Epithelial cell of proximal tubule (primary cell): ENCODE measurements at places on chromosomes 6 and 20. TPM values are rescaled to one million over a fixed set of nuclear protein-coding genes. Genes with fewer than 3 reads are reported as not detected.

DNA sequence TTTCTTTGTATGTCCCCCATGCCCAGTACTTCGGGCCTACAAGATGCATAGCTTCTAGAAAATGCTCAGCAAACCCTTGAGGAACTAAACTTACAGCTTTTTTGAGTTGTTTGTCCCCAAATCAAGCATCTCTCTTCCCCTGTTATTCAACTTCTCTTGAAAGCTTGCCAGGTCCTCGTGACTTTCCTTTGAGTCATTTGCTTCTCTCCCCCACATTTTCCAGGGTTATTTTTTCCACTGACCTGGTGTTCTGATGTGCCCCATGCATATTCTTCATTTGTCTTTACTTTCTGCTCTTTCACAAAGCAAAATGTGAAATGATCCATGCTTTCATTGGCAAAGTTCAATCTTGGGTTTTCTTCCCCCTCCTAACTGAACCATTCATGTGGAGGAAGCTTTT is 204.8 kb downstream of the TFAP2A start:
- peak; percentile 23 for DNase-seq

- DNase-seq, result no peak
These were observed 123.3 kb upstream of the SLC2A12 start for GRCh38 chr6:134175532-134176263.

DNA sequence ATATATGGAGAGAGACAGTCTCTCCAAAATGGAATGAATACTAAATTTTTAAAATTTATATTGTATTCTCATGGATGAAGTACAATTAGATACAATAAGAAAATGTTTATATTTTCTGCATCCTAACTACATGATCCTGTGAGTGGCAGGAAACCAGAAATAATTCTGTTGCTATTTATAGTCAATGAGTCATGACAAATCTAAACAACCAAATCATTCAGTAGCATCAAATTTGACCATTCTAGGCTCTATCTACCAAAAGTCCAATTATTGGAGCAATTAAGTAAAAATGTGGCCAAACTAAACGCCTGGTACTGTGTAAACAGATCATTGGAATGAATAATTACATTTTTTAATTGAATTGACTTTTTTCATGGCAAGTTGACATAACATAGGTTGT is 959.8 kb downstream of the EPHA7 start:
- no peak for DNase-seq

- DNase-seq, result no peak
These were observed 57.6 kb downstream of the GOPC start for GRCh38 chr6:117544716-117545115.

- DNase-seq, result no peak
These were observed 250.1 kb downstream of the ATXN1 start for GRCh38 chr6:16511040-16511660.

DNA sequence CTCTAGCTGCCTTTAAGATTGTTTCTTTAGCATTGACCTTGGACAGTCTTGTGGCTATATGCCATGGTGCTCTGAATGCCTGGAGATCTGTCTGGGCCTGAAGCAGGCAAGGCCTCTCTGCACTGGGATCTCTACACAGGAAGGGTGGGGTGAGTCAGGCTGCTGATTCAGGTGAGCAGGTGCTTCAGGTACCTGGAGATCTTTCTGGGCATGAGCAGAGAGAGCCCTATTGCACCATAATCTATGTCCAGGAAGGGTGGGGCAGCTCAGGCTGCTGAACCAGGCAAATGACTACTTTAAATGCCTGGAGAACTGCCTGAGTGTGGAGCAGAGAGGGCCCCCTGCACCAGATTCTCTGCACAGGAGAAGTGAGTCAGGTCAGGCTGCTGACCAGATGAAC is 94.5 kb downstream of the TPBG start:
- DNase-seq, result no peak

DNA sequence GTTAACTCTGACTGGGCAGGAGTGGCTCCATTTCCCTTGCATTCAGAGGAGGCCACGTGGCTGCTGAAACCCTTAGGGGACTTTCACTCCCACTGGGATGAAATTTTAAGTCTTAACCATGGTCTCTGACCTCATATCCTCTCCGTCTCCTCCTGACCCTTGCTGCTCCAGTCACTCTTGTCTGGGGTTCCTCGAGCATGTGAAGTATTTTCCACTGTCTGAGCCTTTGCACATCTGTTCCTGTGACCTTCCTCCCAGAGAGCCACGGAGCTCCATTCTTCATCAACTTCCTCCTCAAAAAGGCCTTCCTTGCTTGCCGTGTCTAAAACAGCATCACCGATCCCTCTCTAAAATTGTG is 153.0 kb upstream of the UST start:
- DNase-seq, result no peak

DNA sequence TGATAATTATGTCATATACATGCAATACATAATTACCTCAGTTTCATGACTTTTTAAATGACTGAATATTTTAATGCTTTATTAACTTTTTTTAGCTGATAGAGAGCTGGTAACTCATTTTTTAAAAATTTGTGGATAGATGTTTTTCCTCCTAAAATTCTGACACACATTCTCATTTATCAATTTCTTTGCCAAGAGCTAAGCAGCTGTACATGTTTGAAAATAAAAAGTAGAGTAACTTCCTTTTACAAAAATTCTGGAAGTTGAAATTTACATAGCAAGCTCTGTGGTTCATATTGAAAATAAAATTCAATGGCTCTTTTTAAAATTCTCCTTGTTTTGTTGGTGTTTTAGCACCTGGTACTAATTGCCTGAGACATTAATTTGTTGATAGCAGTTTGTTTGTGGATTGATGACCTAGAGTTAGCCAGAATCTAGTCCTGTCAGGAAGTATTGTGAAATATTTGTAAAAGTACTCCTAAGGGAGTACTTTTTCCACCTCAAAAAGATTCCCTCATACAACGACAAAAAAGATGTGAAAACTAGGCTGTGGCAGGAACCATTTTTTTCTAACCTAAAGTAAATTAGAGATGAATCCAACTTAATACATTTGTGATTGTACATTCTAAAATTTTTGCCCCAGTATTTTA is 621.8 kb downstream of the BCKDHB start:
- no peak for DNase-seq

GRCh38 chr6:13198168-13198567 is 130.2 kb downstream of the TBC1D7 start:
- no peak for DNase-seq

DNA sequence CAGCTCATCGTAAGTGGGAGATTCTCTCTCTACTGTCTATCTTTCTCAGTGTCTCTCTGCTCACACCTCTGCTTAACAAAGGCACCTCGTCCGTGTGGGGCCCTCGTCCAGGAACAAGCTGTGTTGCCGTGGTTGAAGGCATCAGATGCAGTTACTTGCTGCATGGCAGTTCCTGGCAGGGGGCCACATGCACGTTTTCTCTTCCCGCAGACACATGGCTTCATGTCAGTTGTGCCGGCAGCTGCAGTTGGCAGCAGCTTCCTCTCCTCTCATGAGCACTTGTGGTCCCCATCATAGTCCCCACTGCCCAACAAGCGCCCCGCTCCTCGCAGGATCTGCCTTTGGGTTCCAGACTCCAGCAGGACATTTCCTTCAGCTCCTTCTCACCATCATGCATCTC is 7.1 kb upstream of the AFDN start:
- no peak for DNase-seq

GRCh38 chr6:54070025-54070424 is 41.2 kb upstream of the MLIP start:
- DNase-seq, result no peak

DNA sequence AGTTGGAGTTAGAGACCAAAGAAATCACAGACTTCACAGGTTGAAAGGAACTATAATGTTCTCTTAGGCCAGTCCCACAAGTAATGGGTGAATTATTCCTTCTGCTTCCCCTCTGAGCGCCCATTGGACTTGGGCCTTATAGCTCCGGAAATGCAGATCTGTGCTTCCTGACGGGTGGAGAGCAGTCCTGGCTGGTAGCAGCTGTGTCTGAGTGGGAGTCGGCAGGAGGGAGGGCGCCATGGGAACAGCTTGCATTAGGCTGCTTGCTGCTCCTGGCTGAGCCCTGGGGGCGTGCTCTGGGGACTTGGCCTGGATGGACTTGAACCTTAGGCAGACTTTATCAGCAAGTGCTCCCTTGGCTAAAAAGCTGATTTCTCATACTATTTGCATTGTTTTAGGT is 18.4 kb upstream of the NUP153 start:
- no peak for DNase-seq

- no peak for DNase-seq
These were observed 505.2 kb upstream of the SYNCRIP start for GRCh38 chr6:86147859-86148258.

DNA sequence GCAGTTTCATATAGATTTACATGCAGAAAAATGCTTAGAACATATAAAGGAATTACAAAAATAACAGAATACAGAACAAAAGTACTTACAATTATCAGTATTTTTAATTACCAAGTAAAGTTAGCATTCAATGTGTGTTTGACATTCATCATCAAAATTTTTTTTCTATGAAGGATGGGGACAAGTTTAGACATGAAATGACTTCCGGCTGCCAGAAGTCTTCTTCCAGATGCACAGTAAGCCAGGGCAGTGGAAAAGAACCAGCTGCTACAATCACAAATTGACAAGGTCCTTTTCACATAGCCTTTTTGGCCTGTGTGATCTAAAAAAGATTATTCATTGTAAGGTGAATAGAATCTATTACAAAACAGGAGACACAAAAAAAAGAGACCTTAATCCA is 73.8 kb downstream of the HUS1B start:
- DNase-seq, result no peak

- DNase-seq, result no peak
These were observed 343.0 kb upstream of the ZFP64 start for GRCh38 chr20:52534616-52535015.

DNA sequence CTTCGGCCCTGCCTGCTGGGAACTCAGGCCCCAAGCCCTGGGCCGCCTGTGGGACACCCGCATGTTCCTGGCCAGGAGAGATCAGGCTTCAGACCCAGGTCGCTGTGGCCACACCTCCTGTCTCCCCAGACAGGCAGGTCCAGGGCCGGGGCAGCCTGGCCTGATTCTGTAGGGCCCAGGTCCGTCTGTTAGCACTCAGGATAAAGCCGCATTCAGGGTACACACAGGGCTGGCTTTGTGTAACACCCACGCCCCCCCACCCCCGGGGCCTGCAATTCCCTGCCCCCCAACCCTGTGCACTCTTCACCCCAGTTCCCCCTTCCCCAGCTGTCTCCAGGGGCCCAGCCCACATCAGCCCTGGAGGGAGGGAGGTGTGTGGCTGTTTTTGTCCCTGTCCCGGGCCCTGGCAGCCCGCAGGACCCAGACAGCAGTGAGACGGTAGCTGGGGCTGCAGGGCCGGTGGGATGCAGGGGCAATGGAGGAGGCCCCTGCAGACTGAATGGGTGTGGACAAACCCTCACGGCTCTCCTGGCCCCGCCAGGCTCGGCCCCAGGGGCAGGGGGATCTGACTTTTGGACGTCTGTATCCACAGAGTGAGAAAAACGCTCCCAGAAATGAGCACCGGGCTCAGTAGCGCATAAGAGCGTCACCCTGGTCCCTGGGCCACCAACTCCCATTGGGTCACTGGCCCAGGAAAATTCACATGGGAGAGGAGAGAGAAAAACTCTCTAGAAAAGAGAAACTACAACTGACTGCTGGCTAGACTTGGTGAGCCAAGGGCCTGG is 42.4 kb upstream of the ZBP1 start:
- no peak for DNase-seq

GRCh38 chr6:21265730-21266044 is 327.9 kb upstream of the SOX4 start:
- no peak for DNase-seq

GRCh38 chr6:64717281-64717680 is 989.7 kb downstream of the EYS start:
- no peak for DNase-seq

GRCh38 chr20:51386586-51386985 is 155.9 kb downstream of the NFATC2 start:
- no peak for DNase-seq

- DNase-seq, result no peak
These were observed 335.3 kb upstream of the DEFB115 start for GRCh38 chr20:30922129-30922528.

- no peak for DNase-seq
These were observed 376.4 kb downstream of the HACE1 start for GRCh38 chr6:104483225-104483834.

GRCh38 chr6:85041376-85041775 is 277.0 kb upstream of the TBX18 start:
- no peak for DNase-seq

DNA sequence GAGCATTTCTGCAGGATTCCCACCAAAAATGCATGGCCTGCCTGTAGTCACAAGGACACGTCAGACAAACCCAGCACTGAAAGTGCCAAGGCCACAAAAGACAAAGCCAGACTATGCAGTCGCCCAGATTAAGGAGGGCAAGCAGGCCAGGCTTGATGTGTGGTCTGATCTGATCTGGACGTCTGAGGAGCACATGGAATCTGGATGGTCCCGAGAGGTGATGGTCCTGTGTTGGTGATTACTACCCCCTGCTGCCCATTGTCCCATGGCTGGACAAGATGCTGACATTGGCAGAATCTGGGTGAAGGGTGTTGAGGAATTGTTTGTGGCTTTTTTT is 17.1 kb downstream of the NPEPL1 start:
- no peak for DNase-seq

DNA sequence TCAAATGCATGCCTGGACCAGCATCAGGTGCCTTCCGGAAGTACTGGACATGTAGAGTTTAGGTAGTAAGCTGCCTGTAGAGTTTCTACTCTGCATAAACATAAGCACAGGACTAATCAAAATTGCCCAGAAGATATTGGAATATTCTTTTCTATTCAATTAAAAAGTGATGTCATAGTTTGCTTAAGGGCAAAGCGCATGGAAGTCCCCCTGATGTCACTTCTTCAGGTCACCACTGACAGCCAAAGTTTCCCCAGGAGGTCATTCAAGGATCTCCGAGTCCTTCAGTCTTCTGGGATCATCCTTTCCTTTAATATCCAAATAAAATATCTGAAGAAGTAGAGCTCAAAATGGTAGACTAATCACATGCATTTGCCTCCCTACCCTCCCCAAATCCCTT is 17.5 kb upstream of the RIN2 start:
- DNase-seq, result no peak

SLC2A10 gene
- total RNA-seq, result 4.6 and 12.5 TPM in 2 replicates

IL20RA gene
- 0.22 TPM in 1 of 2 replicates, not detected in the other for total RNA-seq

TRIM40 gene
- total RNA-seq, result not detected in 2 replicates

MRAP2 gene
- total RNA-seq, result 0.17 TPM in 1 of 2 replicates, not detected in the other

LCA5 gene
- 1.5 and 1.7 TPM in 2 replicates for total RNA-seq

DACT2 gene
- 0.23 and 1.2 TPM in 2 replicates for total RNA-seq

RIPOR2 gene
- under 0.01 and 1.6 TPM in 2 replicates for total RNA-seq

POLR1C gene
- total RNA-seq, result 37.6 and 40.7 TPM in 2 replicates
